Activated CD8-positive, alpha-beta memory T cell treated with anti-CD3 and anti-CD28 coated beads for 4 hours (primary cell): ENCODE measurements at places on chromosomes 4 and X.

DNA sequence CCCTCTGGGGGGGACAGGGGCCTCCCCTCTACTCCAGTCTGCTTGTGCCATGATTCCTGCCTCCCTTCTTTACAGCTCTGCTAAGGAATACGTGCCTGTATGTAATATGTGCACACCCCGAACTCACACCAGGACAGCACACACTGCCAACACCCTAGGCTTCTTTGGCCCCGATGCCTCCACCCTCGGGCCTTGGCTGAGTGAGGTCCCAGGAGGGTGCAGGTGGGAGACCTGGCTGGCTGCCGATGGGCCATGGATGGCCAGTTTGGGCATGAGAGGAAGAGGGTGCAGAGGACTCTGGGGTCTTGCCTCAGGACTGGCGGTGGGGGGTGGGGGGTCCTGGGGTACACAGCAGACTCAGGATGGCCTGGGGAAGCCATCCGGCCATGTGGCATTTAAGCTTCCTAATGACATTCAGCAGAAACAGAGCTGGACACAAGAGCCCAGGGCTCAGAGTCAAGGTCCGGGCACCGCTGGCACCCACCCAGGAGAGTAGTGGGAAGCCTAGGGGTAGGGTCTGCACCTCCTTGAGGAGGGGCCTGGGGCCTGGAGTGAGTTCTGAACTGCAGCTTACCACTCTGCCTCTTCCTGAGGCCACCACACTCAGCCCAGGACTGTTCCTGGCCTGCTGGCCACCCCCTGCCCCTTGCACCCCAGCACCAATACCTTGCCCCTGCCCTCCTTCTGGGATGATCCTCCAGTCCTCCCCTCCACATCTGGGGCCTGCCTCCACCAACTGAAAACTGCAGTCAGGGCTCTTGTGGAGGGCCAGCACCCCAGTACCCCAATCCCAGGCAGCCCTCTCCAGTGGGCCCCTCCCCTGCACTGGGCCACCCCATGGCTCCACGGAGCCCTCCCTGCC is 2.1 kb upstream of the PCGF3 start:
- no peak for DNase-seq

DNA sequence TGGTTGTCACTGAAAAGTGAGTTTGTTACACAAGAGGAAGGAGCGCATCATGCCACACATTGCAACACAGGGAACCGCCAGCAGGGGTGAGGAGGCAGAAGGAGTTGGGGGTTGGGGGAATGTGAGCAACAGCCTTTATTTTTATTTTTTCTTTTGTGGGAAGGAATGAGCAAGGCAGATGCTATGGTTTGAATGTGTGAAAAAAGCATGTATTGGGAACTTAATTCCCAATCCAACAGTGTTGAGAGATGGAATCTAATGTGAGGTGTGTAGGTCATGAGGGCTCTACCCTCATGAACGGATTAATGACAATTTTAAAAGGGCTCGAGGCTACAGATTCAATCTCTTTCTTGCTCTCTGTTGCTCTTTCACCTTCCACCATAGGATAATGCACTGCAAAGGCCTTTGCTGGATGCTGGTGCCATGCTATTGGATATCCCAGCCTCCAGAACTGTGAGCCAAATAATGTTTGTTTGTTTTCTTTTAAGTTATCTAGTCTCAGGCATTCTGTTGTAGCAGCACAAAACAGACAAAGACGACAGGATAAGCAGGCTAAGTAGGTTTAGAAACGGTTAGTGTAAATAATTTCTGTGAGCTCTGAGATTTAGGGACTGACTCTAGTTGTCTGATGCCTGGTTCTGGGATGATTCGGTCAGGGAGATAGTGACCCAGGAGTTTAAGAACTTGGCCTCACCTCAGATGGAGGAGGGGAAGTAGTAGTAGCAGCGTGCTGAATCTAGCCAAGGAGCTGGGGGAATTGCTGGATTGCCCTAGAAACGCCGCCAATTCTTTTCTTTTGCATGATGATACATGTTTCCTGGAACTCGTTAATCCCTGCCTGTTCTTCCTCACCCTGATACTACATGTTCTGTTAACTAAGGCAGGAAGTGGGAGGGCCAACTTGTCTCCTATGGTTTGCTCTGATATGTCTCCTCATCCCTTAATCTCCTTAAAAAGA is 156.6 kb upstream of the CTSO start:
- no peak for DNase-seq

- DNase-seq: no peak
Measured at GRCh38 chr4:37927434-37927833, 32.8 kb upstream of the PTTG2 start.

- DNase-seq: no peak
Measured at GRCh38 chr4:7275067-7275466, 82.7 kb downstream of the SORCS2 start.

DNA sequence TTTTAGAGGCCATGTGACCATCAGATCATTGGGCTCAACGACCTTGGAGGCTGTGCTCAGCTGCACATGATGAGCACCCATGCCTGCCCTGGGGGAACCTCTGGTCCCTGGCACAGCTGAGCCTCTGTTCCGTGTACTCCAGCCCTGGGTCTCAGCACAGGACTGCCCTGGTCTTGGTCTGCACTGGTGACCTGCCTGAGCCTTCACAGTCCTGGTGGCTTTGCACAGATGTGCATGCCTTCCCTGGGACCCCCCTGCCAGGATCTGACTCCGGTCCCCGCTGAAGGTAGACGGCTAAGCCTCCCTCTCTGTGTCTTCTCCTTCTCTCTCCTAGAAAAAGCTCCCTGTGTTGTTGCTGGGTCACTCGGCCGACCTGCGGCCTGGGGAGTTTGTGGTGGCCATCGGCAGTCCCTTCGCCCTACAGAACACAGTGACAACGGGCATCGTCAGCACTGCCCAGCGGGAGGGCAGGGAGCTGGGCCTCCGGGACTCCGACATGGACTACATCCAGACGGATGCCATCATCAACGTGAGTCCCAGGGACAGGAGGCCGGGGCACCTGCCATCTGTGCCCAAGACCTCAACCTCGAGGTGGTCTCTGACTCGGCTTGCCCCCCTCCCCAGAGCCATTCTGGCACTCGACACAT is 21.6 kb downstream of the HTRA3 start:
- no peak for DNase-seq

GRCh38 chrX:69493766-69494165 is 10.4 kb upstream of the NALF2 start:
- DNase-seq: no peak
